ENCODE measurements at places on chromosomes 3 and 15.

DNA sequence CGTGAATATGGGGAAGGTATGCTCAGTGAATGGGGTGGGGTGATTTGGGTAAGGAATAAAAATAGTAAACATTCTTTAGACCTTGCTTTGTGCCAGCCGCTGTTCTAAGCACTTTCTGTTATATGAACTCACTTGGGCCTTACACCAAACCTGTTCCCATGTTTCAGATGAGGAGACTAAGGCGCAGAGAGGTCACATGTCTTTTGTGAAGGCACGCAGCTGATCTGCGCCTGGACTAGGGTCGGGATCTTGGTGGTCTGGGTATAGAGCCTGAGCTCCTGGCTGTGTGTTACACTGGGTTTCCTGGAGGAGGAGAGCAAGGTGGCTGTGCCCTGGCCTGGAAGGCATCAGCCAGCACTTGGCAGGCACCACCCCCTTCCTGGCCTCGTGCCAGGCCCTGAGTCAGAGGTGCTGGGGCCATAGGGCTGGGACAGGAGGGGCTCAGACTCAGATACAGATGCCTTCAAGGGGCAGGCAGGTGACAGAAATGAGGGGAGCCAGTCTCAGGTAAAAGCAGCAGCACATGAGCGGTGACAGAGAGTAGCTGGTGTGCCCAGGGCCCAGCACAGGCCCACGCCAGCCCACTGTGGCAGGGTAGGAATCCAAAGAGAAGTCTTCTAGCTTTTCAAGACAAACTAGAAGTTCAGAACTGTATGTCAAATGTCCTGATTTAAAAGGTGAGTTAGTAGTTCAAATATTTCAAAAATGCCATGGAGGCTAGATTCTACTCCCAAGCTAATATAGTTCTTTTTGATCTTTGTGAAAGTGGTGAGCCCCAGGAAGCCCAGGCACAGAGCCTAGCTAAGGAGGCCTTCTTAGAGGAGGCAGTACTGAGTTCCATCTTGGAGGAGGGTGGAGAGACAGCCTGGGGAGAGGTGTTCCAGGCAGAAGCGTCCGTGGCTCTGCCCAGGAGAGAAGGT is 83.1 kb downstream of the DNAJB8 start:
- peak; percentile 2 for DNase-seq

GRCh38 chr15:53535886-53536285 is 223.6 kb downstream of the WDR72 start:
- DNase-seq = no peak

DNA sequence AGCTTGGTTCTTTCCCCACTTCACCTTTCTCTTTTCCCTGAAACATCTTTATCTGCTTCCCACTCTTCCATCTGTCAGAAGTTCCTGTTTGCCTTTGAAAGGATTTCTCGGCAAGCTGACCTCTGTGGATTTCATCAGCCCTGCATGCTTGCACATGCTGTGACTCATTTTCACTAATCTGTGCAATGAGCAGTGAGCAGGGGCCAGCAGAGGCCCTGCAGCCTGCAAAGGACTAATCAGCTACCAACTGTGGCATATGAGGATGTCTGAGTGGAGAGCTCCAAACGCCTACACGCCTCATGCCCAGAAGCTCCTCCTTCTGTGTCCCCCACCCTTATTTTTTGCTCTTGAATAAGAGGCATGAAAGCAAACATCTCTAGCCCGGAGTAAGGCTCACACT is 333.0 kb upstream of the SEMA6D start:
- no peak for DNase-seq

DNA sequence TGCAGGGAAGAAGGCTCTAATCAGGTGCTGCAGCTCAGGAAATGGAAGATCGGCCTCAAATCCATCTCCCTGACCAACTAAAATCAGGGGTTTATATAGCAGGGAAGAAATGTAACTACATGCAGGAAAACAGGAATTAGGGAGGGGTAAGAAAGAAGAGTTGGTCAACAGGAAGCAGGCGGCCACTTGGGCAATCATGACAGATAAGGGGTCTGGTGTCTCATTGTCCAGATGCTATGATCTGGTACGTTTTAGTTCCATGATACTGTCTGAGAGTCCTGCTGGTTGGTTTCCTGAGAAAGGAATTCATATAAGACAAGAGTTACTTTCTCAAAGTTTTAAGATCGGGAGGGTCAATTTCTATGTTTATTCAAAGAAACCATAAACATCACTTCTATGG is 24.2 kb downstream of the KATNBL1 start:
- no peak for DNase-seq

GRCh38 chr3:62028236-62028635 is 345.1 kb downstream of the FEZF2 start:
- no peak for DNase-seq

- DNase-seq = no peak
These were observed 1080.8 kb downstream of the TUSC7 start for GRCh38 chr3:117790235-117790987.

DNA sequence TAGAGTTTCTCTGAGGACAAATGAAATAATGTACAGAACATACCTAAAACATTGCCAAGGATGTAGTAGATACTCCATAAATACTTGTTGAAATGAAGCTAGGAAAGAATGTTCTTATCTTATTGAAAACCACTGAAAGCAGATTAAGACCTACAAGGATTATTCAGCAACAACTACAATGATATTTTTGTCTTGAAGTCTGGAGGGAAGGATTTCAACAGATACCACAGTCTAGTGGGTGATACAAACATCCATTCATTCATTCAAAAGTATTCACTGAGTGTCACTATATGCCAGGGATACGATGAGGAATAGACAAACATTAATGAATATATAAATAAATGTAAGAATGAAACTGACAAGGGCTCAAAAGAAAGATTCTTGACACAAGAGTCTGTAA is 74.7 kb upstream of the THBS1 start:
- no peak for DNase-seq

GRCh38 chr15:88635318-88635717 is 3.5 kb upstream of the ISG20 start:
- DNase-seq = peak; percentile 77

- DNase-seq = no peak
These were observed 1287.1 kb upstream of the GBE1 start for GRCh38 chr3:83048556-83048955.

- DNase-seq = no peak
These were observed 2.2 kb downstream of the GPR149 start for GRCh38 chr3:154427685-154428285.

- DNase-seq = no peak
These were observed 12.3 kb upstream of the KLHL40 start for GRCh38 chr3:42673082-42673481.

DNA sequence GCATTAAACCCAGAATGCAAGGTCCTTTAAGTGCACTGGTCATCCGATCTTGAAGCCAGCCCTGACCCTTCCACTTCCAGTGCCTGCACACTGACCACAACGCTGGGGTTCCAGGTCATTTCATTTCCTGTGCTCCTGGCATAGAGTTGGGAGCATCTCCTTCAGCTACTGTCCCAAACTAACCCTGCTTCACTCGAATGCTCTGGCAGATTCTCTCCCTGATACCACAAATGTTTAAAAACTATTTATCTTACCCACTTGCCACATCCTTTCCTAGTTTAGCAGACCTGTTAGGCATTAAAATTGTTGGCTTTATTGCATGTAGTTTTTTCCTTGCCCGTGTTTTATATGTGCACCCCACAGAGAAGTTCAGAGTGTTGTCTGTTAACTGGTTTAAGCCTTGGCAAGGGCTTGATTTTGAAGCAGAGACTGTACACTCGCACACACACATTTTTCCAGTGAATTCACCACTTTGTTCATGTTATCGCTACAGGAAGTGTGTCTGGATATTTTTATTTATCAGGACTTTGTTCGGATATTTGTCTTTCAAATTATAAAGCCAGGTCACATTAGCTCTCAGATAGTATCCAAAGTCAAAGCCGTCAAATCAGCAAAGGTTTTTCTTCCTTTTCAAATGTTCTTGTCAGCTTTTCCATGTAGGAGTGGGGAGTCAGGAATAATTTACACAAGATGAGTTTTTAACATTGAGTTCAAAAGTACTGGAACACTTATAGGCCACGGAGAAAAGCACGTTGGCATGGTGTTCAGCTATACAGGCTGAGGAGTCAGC is 77.3 kb downstream of the ABI3BP start:
- DNase-seq = no peak

DNA sequence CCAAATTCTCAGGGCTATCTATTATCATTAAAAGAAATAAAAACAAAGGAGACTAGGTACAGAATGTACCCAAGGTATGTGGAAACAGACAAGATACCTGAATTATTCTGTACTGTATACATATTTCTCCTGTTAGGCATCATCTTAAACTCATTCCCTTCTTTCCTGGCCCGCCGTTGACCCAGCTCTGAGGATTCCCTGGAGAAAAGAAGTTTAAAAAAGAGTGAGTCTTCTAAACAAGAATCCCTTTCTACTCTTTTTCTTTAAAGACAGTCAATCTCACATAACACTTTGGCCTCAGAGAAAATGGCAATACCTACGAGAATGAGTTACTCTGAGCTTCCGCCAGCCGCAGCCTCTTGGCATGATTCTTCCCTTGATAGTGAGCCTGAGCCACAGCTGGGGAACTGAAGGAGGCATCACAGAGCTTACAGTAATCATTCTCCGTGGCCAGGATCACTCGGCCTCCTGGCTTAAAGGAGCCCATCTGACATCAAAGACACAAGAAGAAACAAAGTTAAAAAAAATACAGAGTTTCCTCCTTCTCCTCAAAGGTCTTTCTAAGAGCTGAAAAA is 44.2 kb downstream of the ZMAT3 start:
- no peak for DNase-seq

DNA sequence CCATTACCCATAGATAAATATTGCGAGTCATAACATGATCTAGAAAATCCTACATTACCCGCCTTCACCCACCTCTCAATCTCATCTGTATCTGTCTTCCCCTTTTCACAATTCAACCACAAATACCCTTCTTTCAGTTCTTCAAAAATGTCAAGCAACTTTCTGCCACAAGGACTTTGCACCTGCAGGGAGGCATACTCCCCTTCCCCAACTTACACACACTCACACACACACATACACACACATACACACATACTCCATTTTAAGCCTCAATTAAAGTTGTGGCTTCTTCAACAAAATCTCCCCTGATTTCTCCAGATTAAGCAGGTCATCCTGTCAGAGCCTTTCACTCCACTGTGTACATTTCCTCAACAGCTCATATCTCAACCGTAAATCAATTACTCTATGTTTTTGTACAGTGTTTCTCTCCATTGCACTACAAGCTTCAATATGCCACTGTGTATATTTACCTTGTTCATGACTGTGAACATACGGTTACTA is 33.1 kb upstream of the CCDC50 start:
- DNase-seq = no peak

- peak; percentile 43 for DNase-seq
These were observed 557 bp downstream of the DENND4A start for GRCh38 chr15:65791335-65792137.

DNA sequence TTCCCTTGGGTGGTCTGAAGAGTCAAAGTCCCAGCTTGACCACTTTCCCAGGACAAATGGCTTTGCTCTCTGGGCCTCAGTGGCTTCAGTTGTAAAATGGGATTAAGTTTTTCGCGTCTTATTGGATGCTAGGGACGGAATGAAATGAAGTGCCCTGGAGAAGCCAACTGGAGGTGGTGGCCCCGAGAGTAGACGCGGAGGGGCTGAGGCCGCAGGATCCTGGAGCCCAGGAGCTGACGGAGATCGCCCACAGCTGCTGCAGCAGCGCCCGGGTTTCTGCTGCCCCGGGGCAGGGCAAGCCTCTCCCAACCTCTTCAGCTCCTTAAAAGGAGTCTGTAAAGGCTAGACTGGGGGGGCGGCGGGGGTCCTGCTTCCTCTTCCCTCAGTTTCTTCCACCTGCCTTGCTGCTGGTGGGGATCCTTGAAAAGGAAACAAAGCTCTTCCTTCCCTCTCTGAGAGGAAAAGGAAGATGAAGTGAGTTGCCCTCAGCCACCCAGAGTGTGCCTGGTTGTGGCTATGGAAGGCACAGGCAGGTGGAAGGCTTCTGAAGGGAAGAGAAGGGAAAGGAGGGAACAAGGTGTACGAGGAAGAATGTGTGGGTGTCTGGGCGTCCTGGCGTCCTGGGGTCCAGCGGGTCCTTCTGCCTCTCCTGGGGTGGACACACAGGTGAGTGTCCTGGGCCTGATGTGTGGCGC is 967 bp upstream of the BNC1 start:
- no peak for DNase-seq

GRCh38 chr3:48688032-48688736 is 2.5 kb upstream of the NCKIPSD start:
- no peak for DNase-seq

DNA sequence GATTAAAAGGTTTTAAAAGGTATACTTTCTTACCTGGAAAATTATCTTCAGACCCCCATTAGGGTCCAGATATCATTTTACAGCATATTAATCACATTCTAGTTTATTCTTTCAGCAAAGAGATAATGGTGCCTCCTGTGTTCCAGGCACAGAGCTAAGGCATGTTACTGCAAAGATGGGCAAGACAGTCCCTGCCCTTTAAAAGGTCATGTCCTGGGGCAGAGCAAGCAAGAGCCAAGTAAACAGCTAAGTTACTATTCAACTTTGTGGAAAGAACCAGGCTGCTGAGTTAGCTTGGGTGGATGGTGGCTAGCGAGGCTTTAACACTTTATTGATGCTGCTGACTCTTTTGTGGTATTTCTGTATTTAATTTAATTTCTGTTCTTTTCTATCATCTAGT is 75.0 kb downstream of the LRRC28 start:
- DNase-seq = no peak

- no peak for DNase-seq
These were observed 342.9 kb downstream of the CLSTN2 start for GRCh38 chr3:140277886-140278285.

GRCh38 chr3:96354742-96355141 is 459.7 kb upstream of the EPHA6 start:
- DNase-seq = no peak

DNA sequence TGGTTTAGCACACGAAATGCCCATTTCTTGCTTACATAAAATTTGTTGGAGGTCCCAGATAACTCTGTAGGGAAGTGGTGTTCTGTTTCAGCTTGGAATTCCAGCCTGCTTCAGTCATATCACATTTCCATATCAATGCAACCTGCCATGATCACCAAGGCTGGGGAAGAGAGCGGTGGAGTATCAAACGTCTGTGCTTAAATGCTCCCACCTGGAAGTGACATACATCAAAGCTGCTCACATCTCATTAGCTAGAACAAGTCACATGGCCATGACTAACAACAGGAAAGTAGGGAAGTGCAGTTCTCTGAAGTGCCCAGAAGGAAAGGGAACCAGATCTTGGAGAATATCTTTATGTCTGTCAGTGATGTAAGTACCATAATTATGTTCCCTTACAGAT is 130.2 kb upstream of the CFAP20DC start:
- no peak for DNase-seq

DNA sequence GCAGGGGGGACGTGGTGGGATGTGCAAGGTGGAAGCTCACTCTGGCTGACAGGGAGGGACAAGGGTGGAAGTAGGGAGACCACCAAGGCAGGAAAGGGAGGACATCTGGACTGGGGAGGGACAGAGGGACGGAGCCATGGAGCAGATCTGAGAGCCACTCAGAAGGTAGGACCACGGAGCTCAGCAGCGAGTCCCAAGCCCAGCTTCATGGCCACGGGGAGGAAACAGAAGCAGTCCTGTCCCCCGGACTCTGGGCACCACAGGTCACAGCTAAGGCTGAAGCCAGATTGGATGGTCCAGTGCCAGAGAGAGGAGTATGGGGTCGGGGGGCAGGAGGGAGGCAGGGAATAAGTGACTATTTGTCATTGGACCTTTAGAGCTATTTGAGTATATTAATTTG is 220.1 kb downstream of the TBC1D2B start:
- DNase-seq = no peak

- DNase-seq = peak; percentile 57
These were observed 29.8 kb upstream of the SENP5 start for GRCh38 chr3:196837819-196838420.
